ENCODE measurements at places on chromosomes 2 and 18. TPM values are rescaled to one million over a fixed set of nuclear protein-coding genes. Genes with fewer than 3 reads are reported as not detected.

Gene MLPH
- total RNA-seq: 0.98 TPM

Gene EVA1A
- total RNA-seq: 0.98 TPM

Gene ADAM23
- total RNA-seq: 22.9 TPM

Gene CIB4
- total RNA-seq: not detected

Gene L3MBTL4
- 19.7 TPM for total RNA-seq

Gene ICOS
- total RNA-seq: under 0.01 TPM
